Activated T-cell treated with anti-CD3 and anti-CD28 coated beads, Interleukin-2, amount 50 U/mL, for 1 hour (primary cell): ENCODE measurements at places on chromosomes 1 and 21.

DNA sequence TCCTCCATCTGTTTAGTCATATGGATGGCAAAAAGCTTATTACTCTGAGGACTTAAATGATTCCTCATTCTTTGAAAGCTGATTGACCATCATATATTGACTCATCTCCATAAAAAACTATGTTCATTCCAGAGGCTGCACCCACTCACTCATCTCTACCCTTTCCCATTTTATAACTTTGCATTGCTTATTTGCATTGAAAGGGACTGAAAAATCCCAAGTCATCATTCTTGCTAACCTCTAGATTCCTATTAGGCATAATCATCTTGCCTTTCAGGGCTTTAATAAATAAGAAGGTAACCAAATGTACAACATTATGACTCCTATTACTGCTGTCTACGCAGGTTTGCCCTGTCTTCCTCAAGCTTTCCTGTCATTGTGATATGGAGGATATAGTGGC is 1180.3 kb upstream of the B3GALT2 start:
- no peak for DNase-seq

- peak; percentile 71 for DNase-seq
These were observed 3.0 kb downstream of the ATP2B4 start for GRCh38 chr1:203629507-203630082.

DNA sequence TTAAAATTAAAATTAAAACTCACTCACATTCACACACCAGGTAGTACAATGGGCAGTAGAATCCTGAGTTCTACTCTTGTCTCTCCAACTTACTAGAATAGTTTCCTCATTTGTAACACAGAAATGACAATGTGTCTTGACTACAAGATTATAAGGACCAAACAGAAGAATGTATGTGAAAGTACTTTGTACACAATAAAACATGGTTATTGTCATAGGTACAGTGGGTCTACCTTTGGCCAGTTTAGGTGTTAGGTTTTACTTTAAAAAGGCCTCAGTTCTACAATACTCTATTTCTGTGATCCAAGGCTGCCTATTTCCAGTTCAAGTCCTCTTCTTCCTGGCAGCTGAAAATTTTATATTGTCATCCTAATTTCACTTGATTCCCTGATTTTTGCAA is 50.2 kb downstream of the LUZP1 start:
- DNase-seq: no peak

GRCh38 chr21:18268906-18269305 is 24.3 kb downstream of the CHODL start:
- DNase-seq: no peak

GRCh38 chr1:66686406-66686805 is 65.9 kb upstream of the DYNLT5 start:
- no peak for DNase-seq

DNA sequence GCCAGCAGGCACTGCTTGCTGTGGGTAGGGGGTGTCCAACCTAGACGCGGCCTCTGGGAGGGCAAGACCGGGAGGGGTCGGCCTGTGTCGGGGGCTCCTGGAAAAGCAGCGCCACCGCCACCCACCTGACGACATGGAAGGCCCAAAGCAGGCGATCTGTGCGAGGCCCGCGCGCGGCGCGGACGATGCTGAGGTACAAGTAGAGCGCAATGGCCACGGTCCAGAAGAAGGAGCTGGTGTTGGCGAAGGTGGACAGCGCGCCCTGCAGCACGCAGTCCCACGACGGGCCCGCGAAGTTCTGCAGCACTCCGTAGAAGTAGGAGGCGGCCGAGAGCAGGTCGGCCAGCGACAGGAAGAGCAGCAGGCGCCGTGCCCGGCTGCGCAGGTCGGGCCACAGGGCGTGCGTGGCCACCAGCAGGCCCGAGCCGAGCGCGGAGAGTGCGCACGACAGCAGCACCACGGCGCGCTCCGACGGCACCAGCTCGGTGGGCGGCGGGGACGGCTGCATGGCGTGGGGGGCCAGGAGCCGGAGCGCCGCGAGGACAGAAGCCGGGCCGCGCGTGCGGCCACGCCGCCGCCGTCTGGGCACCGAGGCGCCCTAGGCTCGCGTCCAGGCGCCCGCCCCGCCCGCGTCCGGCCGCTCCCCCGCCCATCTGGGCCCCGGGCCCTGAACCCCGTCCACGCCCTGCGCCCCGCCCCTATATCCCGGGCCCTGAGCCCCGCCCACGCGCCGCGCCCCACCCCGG is at the start of gene GPR157:
Gene GPR157 (minus strand): TSS at position 583 of the 746 bp plus-strand sequence. CDS start 75 bp downstream, at position 508.
- peak; percentile 83 for DNase-seq

GRCh38 chr1:113392541-113393128 is 2.3 kb downstream of the MAGI3 start:
- no peak for DNase-seq

GRCh38 chr1:156582388-156583017 is 3.0 kb downstream of the TTC24 start:
- DNase-seq: peak; percentile 28

DNA sequence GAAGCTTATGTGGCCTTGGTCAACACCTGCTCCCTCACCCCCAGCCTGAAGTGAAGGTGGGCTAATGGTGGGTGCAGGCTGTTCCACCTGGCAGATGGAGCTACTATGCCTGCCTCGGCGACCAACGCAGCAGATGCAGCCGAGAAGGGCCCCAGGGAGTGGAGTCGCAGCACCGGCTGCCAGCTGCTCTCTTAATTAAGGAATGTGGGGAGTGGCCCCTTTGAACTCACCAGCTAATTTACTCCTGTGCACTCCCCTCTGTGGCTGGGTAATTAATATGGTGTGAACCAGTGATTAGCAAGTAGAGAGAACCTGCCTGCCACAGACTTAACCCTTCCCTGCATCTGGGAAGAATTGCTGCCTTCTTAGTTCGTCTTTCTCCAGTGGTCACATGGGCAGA is 3.3 kb upstream of the SLAMF8 start:
- no peak for DNase-seq

GRCh38 chr1:25616095-25616986 is at the start of gene MAN1C1:
Gene MAN1C1, plus strand, starts transcription at chr1:25616791. Its CDS starts 1,007 bp downstream, at chr1:25617798.
- peak; percentile 94 for DNase-seq

DNA sequence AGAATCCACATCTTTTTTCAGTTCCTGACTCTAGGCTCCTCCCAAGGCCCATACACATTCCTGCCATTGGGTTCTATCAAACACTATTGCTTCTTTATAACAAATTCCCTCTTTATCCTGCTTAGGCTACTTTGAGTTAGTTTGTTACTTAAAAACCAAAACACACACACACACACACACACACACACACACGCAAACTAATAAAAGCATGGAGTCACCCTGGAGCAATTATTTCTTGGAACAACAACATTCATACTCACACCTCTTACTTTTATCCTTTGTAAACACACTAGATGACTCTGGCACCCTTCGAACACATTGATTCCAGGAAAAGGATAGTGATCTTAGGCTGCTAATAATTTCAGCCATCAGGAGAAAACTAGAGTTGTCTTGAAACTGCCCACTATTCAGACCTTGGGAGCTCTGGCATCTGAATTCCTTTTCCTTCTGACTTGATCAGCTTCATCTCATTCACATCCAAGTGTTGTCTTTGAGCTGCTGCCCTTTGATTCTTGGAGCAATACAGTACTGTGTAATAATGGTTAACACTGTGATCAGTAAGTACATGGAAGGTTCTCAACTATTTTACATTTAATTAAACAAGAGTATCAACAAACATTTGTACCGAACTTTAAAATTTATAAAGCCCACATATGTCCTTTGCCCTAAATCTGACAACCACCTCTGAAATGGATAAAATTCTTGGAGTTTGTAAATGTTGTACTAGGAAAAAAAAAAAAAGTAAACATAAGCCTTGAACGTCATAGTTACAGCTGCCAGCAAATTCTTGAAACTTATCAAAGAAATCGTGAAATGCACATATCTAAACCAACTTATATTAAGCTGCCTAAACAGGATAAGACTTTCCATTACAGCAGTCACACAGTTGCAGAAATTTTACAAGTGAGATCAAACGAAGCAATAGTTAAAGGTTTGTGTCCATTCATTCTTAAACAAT is 2.8 kb upstream of the SEC22B start:
- no peak for DNase-seq

- DNase-seq: no peak
These were observed 39.7 kb upstream of the IFNLR1 start for GRCh38 chr1:24226749-24227148.

- no peak for DNase-seq
These were observed 10.4 kb downstream of the HYI start for GRCh38 chr1:43443197-43443946.

DNA sequence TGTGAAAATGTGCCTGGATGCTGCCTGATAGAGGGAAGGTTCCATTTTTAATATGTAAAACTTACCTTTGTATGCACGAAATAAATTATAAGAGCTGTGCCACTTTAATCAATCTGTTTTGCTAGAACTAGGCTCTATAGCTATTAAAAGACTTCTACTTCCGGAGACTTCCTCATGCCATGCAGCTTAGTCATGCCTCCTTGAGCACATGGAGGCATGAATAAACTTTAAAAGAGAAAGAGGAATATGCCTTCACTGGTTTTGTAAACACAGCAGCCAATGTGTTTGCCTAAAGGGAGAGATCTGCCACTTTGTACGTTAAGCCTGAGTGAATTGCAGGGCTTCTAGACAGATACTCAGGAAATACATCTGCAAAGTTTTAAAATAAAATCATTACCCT is 604.6 kb downstream of the LRRIQ3 start:
- no peak for DNase-seq

- DNase-seq: no peak
These were observed 9.5 kb upstream of the MAN1C1 start for GRCh38 chr1:25607123-25607522.

DNA sequence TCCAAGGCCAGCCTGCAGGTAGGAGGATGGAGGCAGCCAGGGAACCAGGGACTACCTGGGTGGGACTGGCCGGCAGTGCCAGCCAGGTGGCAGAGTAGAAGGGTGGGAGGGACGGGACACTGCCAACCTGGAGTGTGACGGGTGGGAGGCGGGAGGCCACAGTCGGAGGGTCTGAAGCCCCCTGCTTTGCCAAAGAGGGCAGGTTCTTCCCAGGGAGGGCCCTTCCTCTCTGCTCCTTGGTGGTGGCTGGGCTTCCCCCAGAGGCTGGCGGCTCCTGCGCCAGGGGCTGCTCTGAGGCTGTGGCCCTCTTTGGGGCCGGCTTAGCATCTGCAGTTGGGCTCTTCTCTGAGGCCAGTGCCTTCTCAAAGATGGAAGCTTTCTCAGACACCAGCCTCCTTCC is 8.7 kb upstream of the TNNT2 start:
- no peak for DNase-seq

- no peak for DNase-seq
These were observed 236.8 kb downstream of the SMYD3 start for GRCh38 chr1:246270236-246270635.

DNA sequence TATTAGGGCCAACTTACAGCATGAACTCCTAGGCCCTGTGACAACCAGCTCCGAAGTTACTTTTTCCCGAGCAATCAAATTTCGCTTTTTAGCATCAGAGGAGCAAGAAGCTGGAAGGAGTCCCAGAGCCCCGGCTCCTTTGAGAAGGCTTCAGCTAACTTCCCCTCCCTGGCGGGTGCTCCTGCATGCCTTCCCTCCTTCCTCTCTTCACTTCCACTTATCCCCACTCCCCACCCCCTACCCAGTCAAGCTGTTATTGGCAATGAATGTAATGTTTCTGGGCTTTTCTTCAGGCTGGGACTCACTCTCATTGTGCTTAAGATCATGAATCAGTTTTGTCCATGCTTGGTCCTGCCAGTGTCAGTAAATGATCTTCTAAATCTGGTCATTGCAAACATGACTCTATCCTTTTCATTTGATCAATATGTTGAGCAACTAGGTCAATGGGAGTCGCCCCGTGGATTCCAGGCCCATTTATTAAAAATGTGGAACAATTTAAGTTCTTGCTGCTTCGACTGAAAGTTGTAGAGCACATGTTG is 94.5 kb upstream of the TSPAN2 start:
- no peak for DNase-seq

DNA sequence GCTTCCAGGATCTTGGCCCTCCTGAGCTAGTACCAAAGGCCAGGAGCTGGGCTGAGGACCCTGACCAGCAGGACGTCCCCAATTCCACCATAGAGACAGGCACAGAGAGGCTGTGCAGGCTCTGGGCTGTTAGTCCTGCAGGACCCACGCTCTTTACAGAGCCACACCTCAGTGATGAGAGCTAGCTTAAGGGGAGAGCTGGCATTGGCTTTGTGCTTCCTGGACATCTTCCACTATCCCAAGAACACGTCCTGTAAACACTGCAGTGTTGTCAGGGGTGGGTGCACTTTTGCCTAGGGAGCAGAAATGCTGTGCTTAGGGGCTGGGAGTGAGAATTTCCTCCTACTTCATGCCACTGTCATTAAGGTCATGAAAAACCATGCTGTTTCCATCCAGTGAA is 91.7 kb upstream of the EDN2 start:
- DNase-seq: no peak

GRCh38 chr1:29650041-29650400 is 413.7 kb downstream of the PTPRU start:
- DNase-seq: no peak

GRCh38 chr1:160205242-160206035 is at the start of gene PEA15:
Gene PEA15, plus strand, starts transcription at chr1:160205384. Its CDS starts 6,161 bp downstream, at chr1:160211545.
- DNase-seq: peak; percentile 75
